ENCODE measurements at places on chromosomes 4 and X. TPM values are rescaled to one million over a fixed set of nuclear protein-coding genes. Genes with fewer than 3 reads are reported as not detected.

The NAP1L2 gene
- 2.5 TPM for total RNA-seq

The QRFPR gene
- total RNA-seq = not detected

The TMEM164 gene
- total RNA-seq = 14.5 TPM

The ADGRG4 gene
- 0.86 TPM for total RNA-seq

The C1QTNF7 gene
- total RNA-seq = 0.86 TPM

The SLAIN2 gene
- total RNA-seq = 73.6 TPM
